ENCODE measurements at places on chromosomes 6 and 20. TPM values are rescaled to one million over a fixed set of nuclear protein-coding genes. Genes with fewer than 3 reads are reported as not detected.

GRCh38 chr20:23083553-23084220, 2.4 kb downstream of the CD93 start:
- DNase-seq, result no peak

GRCh38 chr6:40586369-40587201, 579 bp downstream of the LRFN2 start:
- no peak for DNase-seq

DNA sequence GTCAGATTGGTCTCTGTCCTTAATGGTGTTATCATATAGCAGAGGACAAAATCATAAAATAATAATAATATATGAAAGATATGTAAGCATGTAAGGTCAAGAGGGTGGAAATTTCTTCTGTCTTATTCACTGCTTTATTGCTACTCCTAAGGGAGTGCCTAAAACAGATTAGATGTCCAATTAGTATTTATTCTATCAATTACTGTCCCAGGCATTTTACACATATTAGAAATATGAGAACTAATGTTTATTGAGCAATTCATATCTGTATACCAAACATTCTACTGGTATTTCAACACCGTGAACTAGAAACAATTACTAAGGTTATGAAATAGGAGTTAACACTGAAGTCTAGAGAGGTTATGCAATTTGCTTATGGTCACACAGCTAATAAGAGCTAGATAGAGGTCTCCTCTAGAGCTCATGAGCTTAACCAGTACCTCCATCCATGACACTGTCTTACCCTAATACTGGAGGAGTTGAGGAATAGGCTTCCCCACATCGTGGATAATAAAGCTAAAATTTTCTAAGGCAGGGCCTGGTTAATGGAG, 302.3 kb downstream of the PLCB1 start:
- DNase-seq, result no peak

DNA sequence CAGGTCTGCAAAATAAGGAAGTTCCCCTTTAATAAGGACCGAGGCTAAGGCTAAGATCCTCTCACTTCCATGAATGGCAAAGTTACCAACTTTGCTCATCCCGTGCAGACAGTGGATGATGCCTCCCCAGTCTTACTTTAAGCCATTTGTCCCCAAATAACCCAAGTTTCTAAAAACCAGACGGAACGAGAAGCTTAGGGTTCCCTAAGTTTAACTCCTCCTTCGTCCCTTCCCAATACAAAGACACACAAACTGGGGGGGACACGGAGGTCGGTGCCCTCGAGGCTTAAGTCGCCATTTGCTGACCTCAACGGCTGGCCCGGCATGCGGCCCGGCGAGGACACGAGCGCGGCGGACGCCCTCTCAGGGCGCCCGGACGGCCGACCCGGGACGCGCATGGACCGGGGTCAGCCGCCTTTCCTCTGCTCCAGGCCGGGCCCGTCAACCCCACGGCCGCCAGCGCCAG, 527 bp downstream of the FBXO30 start:
- peak; percentile 9 for DNase-seq

GRCh38 chr6:148566664-148567350, 180.0 kb upstream of the UST start:
- no peak for DNase-seq

DNA sequence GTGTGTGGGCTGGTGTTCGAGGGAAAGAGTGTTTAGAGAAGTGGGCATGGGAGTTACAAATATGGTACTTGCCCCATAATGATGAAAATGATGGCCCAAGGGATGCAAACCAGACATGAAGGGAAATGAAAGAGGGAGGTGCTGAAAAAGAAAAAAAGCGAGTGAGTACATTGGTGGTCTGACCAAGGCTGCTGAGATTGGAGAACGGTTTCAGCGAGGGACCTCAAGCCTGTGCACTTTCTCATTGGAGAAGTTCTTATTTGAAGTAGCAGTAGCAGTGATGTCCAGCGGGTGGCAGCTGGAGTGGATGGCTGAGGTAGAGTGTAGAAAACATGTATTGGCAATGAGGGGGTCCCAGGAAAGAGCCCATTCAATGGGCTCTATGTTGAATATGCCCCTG, 54.8 kb downstream of the TNFAIP3 start:
- no peak for DNase-seq

- no peak for DNase-seq
These were observed 7.5 kb downstream of the HMGN4 start for GRCh38 chr6:26545627-26546026.

DNA sequence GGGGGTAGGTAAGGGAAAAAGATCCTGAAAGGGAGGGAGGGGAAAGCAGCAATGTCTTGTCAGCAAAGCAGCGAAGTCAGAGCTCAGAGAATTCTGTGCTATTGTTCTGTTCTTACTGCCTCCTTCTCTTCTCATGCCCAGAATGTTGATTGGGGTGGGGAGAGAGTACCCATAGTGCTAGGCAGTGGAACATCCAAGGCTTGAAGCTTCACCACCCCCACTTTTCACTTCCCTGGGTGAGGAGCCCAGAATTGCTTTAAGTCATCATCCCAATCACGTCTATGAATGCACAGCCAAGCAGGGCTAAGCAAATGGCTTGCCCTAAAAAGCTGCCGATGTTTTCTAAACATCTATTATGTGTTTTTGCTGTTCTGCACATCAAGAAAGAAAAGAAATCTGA, 16.5 kb downstream of the REPS1 start:
- DNase-seq, result no peak

- DNase-seq, result peak; percentile 2
These were observed 36.6 kb downstream of the TBC1D32 start for GRCh38 chr6:121297694-121298093.

DNA sequence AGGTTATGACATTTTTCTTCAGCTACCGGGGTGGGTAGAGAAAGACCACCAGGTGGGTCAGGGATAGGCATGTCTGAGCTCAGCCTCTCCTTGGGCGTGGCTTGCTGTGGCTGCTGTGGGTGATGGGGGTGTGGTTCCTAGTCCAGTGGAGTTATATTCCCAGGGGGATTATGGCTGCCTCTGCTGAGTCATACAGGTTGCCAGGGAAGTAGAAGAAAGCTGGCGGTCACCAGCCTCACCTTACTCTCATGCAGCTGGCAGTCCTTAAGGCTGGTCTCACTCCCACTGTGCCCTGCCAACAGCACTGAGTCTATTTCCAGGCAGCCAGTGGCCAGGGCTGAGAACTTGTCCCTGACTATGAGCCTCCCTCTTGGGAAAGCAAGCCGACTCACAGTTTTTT, 130.0 kb downstream of the SCP2D1 start:
- DNase-seq, result no peak

DNA sequence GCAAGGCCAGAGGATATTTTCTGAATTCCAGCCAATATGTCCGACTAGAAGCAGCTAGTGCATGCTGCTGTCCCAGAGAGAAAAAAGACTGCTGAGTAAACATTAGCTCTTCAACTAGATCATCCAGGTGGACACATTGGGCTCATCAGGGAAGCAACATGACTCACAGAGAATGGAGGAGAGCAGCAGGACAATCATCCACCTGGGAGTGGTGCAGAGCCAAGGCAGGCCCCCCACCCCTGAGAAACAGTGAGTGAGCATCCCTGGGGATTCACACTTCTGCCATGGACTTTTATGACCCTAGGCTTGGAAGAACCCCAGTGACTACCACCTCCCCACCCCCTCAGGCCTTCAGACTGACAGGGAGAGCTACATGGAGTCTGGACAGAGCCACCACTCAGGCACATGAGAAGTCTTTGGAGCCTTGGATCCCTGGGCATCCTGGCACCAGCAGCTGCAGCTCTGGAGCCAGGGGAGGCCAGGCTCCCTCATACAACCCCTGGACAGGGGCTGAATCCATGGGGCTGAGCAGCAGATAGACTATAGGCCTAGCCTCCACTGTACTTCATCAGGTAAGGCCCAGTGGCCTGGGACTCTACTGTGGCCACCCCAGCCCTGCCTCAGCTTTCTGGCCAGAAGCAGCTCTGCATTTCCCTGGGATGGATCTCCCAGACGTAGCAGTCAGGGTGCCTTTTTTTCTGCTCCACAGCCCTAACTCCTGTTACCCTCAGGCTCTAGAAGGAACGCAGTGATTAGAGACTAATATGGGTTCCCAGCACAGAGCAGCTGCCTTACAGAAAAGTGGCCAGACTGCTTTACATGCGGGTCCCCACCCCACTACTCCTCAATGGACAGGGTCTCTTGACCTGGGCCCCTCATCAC, 82.9 kb upstream of the RNF217 start:
- no peak for DNase-seq

DNA sequence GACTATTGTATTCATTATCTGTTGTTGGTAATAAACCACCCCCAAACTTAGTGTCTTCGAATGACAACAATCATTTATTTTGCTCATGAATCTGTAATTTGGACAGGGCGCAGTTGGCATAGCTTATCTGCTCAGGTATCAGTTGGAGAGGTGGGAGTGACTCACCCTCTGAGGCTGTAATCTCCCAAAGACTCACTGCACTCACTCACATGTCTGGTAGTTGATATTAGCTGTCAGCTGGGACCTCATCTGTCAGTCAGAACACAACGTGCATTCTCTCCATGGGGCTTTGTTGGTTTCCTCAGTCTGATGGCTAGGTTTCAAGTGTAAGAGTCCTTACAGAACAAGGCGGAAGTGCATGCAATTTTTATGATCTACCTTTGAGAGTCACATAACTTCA, 219.0 kb upstream of the PRND start:
- no peak for DNase-seq

GRCh38 chr6:52284460-52285176, at the start of gene MCM3:
Gene MCM3 (minus strand): TSS chr6:52284742. CDS start chr6:52284674, 68 bp downstream.
- DNase-seq, result peak; percentile 100

- DNase-seq, result no peak
These were observed 128.3 kb downstream of the CARMIL1 start for GRCh38 chr6:25407431-25407830.

DNA sequence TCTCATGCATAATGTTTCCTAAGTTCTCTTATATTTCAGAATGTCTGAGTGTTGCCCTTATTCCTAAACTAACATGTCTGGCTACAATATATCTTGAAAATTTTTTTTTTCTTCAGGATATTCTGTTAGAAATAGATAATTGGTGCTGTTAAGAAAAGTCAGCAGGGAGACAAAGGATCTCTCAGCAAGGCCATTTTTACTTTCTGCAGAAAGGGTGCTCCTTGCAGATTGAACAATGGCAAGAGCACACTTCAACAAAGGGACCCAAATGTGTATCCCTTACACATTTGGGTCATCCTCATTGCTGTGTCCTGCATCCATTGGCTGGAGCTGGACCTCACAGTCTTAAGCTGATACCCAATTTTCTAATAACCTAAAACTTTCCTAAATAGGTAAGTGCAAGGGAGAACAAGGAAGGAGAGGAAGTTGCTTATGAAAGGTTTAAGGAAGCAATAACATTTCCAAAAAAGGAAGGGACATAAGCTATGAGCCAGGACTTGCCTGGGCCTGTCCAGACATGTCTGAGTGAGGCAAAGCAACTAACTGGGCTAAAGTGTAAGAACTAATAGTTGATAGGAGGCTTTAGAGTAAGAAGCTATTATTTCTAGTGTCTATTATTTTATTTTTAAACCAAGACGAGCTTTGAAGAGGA, 429.6 kb downstream of the BCKDHB start:
- peak; percentile 9 for DNase-seq

- no peak for DNase-seq
These were observed 39.8 kb downstream of the CD164 start for GRCh38 chr6:109342506-109342905.

GRCh38 chr6:1641343-1641885, 31.7 kb downstream of the FOXC1 start:
- peak; percentile 13 for DNase-seq

- DNase-seq, result no peak
These were observed 804 bp downstream of the C6orf141 start for GRCh38 chr6:49551078-49551865.

DNA sequence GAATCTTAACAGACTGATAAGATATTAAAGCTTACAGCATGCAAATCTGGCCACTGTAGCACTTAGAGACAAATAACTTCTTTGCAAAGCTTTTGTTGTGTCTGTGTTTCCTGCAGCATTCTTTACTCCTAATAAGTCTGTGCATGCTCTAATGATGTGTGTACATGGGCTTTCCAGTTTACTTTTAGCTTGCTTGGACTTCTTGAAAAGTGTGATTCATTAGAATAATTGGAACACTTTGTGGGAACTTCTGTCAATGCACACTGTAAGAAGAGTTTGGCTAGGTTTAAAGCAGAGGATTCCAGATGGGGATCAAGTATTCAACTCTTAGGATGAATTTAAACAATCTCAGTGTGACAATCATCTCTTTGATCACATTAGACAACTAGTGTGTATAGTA, 22.1 kb upstream of the TINAG start:
- DNase-seq, result no peak

GRCh38 chr6:50180646-50181045, 130.9 kb upstream of the DEFB112 start:
- DNase-seq, result no peak

DNA sequence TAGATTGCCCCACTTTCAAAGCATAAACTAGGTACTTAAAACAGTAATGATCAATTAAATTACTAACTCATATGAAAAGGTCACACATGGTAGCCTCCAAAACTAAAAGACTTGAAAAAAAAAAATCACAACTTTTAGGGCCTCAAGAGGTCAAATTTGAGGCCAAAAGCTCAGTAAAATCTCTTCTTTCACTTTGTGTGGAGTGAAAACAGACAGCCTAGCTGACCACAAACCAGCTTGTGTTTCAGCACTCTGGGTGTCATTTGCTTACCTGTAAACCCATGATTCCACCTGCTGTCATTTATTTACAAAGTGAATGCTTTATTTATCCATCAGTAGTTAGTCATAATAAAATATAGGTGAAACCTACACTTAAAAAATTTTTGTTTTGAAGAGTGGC, 34.0 kb downstream of the GNAS start:
- no peak for DNase-seq

DNA sequence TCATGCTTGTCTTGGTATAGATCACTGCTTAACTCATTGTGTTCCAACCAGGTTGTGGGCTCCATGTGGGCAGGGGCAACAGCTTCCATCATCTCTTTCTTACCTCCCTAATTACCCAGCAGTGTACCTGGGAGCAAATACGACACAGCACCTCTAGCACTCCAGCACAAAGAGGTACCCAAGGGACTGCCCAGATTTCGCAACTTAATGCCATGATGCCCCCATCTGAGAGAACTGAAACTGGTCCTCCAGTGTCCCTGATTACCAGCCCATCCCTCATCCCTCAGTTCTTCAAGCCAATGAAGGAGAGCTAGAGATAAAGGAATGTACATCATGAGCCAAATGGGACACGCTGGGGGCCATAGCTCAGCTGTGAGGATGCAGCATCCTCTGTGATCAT, 41.9 kb upstream of the MDGA1 start:
- no peak for DNase-seq

MAN1A1 gene
- total RNA-seq, result 14.1 TPM

FNDC11 gene
- total RNA-seq, result not detected

RAB44 gene
- not detected for total RNA-seq

PTCRA gene
- not detected for total RNA-seq

SLC22A1 gene
- not detected for total RNA-seq

TNFRSF6B gene
- total RNA-seq, result 0.39 TPM

TPX2 gene
- total RNA-seq, result 111 TPM

PHACTR1 gene
- 3.3 TPM for total RNA-seq

CCDC28A gene
- 16.4 TPM for total RNA-seq

KHDC1L gene
- not detected for total RNA-seq

ZBTB12 gene
- total RNA-seq, result 0.70 TPM

TEAD3 gene
- total RNA-seq, result 7.1 TPM

TGM2 gene
- 7.1 TPM for total RNA-seq

PRPH2 gene
- not detected for total RNA-seq

CDH26 gene
- total RNA-seq, result 0.21 TPM

RBPJL gene
- total RNA-seq, result not detected

LHFPL5 gene
- not detected for total RNA-seq

MAS1 gene
- not detected for total RNA-seq

LGSN gene
- total RNA-seq, result 0.23 TPM

IPCEF1 gene
- total RNA-seq, result 0.54 TPM
